PC-3 (cell line): ENCODE measurements at places on chromosomes 1 and 21. TPM values are rescaled to one million over a fixed set of nuclear protein-coding genes. Genes with fewer than 3 reads are reported as not detected.

GRCh38 chr1:226066415-226067078 lies 4.0 kb downstream of the H3-3A start:
- DNase-seq: no peak

DNA sequence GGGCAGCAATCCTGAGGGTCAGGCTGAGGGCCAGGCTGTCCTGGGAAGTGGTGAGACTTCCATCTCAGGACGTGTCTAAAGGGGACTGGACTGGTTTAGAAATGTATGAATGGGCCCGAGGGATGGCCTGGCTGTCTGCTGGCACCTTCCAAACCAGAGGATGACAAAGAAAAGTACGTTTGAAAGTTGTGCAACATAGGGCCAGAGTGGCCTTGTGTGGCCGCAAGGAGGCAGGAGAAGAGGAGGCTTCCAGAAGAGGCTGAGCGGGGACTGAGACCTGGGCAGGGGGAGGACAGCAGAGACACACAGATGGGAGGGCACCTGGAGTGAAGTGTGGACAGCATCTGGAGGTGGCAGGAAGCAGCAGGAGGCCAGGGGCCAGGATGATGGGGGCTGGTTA lies 2.6 kb upstream of the SYTL1 start:
- DNase-seq: no peak

Gene TBX19
- 0.23 and 0.36 TPM in 2 replicates for total RNA-seq

DNA sequence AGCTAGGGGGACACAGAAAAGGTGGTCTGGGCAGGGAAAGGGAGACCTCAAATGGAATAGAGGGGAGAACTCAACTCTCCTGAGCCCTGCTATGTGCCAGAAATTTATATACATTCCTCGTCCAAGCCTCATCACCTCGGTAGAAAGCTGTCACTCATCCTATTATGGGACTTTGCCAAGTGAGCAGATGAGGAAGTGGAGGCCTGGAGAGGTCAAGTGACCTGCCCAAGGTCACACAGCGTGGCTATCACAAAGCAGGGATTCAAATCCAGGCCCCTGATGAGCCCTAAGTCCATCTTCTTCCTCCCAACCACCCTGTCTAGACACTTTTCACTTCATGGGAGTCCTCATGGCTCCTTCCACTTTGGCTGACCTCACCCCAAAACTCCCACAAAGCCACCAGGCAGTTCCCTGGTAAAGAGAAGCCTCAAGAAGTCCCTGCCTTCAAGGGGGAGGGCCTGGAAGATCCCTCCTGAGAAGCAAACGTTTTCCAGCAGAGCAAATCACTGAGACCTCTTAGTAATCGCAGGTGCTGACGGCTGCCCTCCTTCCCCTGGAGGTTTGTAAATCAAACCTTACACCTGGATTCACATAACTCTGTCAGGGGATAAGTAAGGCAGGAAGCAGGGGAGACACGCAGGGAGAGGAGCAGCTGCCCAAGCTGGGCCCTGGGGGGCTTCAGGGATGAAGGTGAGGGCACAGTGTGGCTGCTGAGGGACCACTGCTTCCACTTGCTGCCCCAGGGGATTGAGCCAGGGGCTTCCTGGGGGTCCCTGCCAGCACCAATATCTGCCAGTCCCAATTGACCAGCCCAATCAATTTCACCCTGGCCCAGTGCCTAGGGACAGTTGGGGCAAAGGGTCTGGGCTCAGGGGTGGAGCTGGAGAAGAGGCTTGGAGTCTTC lies 351.2 kb downstream of the MATN1 start:
- DNase-seq: no peak

Gene ADGRB2
- total RNA-seq: 12.3 and 15.7 TPM in 2 replicates

GRCh38 chr1:91844862-91845528 lies 41.0 kb downstream of the TGFBR3 start:
- DNase-seq: peak; percentile 94

DNA sequence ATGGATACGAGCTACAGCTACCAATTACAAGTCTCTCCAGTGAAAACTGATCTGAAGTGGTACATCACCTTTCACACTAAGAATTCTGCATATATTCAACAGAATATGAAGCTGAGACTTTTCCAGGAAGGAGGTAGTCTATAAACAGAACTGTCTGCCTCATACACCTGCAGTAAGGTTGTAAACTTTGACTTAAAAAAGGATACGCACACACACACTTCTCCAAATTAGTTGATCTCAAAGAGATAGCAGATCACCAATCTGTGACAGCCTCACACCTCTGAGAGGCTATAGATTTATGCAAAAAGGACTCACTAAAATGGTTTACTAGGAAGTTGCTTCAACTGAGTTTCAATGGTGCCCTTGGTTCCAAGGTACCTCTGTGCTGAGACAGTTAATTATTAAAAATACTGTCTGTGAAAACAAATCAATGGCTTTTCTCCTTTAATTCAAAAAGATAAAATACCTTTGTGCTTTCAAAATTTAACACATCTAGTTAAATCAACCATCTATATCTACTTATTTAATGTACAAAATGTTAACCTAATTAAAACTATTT lies 17.9 kb downstream of the ELK4 start:
- DNase-seq: no peak

Gene LAD1
- 310 and 381 TPM in 2 replicates for total RNA-seq

Gene WARS2
- total RNA-seq: 16.8 and 18.1 TPM in 2 replicates

DNA sequence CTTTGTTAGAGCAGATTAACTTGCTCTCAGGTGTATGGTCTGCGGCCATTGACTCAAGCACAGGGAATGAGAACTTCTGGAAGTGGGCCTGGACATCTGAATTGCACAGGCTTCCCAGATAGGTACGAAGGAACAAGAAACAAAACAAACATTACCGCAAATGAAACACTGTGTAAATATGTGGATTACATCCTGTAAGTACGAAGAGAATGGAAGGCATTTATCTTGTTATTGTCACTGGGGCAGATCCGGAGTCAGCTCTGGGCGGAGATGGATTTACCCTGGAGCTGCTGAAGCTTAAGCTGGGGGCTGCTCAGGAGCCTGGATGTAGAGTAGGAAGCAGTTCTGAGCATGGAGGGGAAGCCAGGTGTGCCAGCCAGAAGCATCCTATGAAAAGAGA lies 6.8 kb downstream of the HES2 start:
- DNase-seq: peak; percentile 98

- DNase-seq: no peak
These were observed 372.8 kb upstream of the DAB1 start for GRCh38 chr1:57796616-57797015.

DNA sequence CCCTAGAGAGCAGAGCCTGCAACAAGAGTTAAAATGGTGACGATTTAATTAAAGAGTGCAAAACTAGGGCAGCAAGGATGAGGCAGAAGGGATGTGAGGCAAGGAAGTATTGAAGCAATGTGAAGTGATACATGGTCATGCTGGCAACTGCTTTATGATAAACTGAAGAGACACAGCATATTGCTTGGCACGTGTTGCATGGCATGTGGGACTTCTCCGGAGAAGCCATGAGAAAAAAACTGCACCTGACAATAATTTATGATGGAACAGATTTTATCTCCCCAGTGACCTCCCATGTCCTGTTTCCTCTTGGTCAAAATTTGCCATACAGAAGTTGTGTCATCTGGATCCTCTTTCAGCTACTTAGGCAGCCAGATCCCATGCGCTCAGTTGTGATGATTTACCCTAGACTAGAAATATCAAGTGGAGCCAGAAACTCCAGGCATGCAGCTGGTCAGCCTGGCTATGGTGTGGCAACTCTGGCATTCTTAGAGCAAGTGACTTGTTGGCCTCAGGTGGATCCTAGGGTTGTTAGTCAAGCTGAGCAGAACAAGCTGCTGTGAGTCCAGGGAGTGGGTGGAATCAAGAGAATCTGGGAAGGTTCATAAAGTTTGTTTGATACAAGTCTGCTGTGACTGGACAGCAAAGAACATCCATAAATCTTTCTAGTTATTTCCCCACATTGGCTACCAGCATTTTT lies 611.4 kb upstream of the USP24 start:
- DNase-seq: no peak

Gene PUSL1
- 132 and 142 TPM in 2 replicates for total RNA-seq

DNA sequence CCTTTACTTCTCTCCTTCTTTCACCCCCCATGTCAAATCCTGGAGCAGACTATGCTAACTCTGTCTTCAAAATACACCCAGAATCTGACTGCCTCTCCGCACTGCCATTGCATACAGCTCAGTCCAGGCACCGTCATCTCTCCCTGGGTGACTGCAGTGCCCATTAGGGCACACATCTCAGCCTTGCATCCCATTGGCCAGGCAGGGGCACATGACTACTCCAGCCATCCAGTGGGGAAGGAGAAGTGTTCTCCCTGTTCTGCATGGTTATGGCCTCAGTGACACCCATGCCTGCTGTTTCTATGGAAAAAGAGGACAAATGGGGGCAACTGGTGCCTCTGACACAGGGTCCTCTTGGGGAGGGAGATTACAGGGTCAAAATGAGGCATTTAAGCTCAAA lies 270.5 kb downstream of the MATN1 start:
- DNase-seq: no peak

DNA sequence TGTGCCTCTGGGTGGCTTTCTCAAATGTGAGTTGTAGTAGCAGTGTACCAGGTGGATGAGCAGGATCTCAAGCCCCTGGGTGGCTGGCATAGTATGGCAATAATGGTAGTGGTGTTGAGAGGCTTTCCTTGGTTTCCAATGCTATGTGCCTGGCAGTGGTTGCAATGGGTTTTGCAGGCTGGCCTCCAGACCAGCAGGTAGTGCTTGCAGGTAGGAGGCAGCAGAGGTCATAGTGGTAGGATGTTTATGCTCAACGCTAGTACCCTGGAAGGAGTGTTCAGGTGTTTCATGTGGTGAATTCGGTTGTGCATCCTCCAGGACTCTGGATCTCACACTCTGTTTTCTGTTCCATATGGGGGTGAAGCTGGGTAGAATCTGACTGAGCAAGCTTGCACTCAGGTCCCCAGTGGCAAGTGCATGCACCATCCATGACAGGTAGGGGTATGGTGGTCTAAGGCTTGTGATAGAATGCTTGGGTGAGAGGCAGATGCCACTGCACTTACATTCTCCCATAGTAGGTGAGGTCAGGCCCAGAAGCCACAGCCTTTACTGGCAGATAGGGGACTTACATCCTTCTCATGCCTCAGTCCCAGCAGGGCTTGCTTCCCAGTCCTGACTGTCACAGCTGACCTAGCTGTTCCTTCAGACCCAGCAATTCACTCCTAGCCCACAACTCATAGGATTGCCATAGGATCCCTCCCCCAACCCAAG lies 410.5 kb upstream of the LRRC7 start:
- DNase-seq: no peak

DNA sequence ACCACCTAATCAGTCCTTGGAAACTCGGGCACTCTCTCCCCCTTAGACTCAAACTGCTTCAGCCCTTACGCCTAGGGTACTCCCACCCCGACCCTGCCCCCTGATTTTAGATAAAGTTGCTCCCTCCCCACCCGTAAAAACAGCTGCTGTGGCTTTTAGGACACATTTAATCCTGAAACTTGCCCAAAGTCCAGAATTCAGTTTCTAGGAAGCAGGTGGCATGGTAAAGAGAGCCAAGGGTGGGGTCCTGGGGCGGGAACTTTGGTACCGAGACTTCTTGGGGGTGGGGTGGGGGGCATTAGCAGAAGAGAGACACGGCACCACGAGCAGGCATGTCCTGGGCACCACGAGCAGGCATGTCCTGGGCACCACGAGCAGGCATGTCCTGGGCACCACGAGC lies 52.4 kb downstream of the CASZ1 start:
- DNase-seq: no peak

Gene MYCL
- 4.0 and 6.6 TPM in 2 replicates for total RNA-seq

Gene CFAP57
- 1.2 and 2.6 TPM in 2 replicates for total RNA-seq

- peak; percentile 39 for DNase-seq
These were observed 14.3 kb downstream of the QSOX1 start for GRCh38 chr1:180168786-180169639.

DNA sequence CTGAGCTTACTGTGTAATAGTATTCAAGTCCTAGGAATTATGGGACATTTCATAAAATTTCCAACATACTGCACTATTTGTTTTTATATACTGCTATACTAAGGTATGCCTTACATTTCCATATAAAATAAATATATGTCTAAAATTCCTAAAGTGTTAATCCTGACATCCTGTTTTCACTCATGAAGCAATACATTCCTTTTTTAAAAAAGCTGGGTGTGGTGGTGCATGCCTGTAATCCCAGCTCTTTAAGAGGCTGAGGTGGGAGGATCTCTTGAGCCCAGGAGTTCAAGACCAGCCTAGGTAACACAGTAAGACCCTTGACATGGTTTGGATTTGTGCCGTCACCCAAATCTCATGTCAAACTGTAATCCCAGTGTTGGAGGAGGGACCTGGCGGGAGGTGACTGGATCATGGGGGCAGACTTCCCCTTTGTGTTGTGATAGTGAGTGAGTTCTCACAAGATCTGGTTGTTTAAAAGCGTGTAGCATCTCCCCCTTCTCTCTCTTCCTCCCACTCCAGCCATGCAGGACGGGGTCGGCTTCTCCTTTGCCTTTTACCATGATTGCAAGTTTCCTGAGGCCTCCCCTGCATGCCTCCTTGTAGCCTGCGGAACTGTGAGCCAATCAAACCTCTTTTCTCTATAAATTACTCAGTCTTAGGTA lies 5.8 kb downstream of the CDC42BPA start:
- DNase-seq: peak; percentile 54

Gene SCCPDH
- total RNA-seq: 46.1 and 50.8 TPM in 2 replicates

- no peak for DNase-seq
These were observed 115.8 kb upstream of the ARHGEF16 start for GRCh38 chr1:3338725-3339070.

Gene MTF2
- 15.3 and 25.3 TPM in 2 replicates for total RNA-seq
